ENCODE measurements at places on chromosomes 7 and 10.

- peak; percentile 36 for DNase-seq
Observed at GRCh38 chr10:96673318-96674099, 46.8 kb downstream of the PIK3AP1 start.

DNA sequence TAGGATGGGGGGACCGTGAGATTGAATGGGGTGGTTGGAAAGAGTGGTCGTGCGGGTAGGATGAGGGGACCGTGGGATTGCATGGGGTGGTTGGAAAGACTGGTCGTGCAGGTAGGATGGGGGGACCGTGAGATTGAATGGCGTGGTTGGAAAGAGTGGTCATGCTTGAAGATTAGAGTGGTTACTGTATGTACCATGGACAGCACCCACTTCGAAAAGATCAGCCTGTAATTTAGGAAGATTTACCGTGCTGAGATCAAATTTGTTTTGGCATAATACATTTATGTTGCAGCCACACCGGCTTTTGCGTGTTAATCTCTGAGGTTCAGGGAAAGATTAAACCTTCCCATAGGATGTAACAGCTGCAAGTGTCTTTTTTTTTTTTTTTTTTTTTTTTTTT lies 495.2 kb upstream of the ADARB2 start:
- no peak for DNase-seq

DNA sequence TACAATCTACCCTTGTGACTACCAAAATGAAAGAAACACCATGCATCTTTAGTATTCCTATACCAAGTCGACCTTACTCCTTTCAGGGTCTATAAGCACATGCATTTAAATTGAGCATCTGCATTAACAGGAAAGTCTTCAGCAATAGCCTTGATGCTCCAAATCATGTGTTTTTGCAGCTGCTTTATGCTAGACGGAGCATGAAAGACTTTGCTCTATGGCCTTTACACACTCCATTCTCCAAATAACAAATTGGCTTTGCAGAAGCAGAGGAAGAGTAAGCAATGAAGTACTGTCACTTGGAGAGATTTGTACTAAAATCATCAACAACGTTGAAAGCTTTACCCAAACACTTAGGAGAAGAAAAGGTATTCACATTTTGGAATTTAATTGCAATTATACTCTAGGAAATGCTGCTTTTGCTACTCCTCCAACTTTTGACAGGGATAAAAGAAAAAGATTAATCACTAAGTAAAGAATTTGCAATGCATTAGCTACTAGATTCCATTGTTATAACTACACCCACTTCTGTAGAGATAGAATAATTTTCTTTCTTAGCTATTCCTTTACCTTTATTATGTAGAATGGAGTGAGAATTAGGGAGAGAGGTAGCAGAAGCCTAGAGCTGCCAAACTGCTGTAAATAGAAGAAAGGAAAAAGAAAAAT lies 131.8 kb downstream of the SEMA3E start:
- DNase-seq = no peak

DNA sequence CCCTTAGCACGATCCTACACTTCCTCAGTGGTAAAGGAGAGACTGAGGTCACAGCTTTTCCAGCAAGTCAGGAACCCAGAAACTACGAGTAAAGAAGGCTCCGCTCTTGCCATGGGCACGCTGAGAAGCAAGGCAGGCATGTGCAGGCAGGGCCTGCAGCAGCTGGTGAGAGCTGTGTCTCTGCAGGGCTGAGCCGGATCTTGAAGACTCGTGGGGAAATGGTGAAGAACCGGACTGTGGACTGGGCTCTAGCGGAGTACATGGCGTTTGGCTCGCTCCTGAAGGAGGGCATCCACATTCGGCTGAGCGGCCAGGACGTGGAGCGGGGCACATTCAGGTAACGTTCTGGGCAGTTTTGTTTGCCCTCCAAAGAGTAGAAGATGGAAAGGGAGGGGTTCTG lies 51.9 kb upstream of the ZMIZ2 start:
- no peak for DNase-seq

GRCh38 chr10:107103174-107104025 lies 61.1 kb downstream of the SORCS1 start:
- DNase-seq = no peak

GRCh38 chr10:43739161-43739560 lies 90.5 kb upstream of the ZNF32 start:
- no peak for DNase-seq

GRCh38 chr7:114765331-114766040 lies 156.4 kb upstream of the MDFIC start:
- DNase-seq = no peak

DNA sequence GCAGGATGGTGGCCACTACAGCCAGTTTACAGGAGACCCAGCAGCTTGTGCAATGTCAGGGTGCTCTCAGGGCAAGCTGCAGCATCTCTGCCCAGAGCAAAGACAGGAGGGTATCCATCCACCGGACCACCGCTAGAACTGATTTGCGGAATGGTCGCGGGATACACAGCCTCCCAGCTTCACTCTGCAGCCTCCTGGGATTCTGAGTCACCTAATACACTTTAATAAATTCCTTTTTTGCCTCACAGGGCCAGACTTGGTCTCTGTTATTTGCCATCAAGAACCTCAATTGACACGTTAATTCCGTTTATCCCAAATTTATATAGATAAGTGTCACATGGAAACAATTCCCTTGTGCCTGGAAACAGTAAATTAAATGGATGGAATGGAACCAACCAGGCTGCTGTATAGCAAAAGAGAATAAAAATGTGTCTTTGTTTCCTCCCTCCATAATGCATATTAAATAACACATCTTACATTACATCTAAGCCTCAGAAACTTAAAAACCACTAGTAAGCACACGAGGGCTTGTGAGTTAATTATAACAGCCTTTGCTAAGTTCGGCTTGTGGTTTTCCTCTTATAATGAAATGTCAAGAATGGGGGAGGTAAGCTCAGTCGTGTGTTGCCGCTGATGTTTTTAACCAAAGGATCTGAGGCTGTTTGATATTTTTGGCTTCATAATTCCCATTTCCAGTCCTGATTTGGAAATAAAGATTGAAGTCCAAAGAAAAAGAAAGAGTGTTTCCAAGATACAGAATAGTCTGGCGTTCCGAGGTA lies 52.1 kb downstream of the ADRB1 start:
- DNase-seq = no peak

DNA sequence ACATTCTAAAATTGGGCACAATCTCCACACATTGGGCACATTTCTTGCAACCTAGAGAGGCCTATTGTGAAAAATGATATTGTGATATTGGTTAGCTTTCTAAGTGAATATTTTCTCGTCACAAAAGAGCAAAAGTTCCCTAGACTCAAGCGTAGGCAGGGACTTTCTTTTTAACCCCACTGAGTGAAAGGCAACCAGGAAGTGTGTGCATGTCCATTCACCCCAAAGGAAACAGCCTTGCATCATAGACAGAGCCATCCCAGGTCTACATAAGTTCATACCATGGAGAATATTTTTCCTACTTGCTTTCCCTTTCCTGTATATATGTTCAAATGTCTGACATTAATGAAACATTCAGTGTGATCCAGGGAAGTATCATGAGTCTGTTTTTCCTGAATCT lies 84.2 kb upstream of the AGBL3 start:
- DNase-seq = no peak

DNA sequence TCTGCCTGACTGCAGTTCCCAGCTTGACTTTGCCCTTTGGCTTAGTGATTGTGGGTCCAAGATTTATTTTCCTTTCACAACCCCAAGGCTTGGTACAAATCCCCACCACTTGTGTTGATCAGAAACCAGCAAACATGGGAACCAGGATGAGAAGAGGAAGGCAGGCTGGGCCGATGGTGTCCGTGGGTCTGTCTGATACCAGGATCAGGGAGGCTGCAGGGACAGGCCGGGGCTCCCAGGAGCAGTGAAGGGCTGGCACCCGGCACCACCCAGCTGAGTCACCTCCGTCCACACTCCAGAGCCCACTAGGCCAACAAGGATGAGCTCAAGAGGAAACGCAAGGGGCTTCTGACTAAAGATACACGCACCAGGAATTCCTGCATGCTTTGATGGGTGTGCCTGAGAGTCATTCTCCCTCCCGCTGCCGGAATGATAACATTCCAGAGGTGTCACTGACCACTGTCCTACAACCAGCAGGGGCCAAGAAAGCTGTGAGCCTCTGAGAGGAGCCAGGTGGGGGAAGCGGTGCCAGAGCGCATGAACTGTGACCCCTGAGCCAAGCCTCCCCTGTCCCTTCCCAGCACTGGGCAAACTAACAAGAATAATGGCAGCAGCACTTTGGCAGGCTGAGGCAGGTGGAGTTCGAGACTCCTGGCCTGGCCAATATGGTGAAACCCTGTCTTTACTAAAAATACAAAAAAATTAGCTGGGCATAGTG lies 29.2 kb upstream of the PROSER2 start:
- DNase-seq = no peak

DNA sequence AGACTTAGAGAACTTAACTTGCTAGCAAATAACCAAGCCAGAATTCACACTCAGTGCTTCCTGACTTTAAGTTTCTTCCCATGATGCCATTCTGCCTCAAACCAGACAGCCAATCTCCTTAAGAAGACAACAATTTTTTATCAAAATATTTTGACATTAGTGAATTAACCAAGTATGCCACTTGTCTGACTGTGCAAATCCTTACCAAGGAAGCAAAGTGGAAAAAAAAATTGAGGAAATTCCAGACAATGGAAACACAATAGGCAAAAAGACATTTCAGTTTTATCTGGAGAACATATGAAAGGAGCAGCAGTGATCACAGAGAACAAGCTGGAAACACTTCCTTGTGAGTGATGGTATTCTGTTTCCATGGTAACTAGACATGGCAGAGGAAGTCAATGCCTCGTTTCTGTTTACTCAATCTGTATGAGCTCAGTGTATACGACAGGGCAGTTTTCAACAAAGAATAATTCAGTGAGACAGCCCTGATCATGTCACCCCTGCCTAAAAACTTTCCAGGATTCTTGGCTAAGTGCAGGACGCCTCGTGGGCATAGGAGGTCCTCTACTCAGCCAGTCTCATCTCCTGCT lies 114.2 kb downstream of the DYNC1I1 start:
- no peak for DNase-seq

- DNase-seq = no peak
Observed at GRCh38 chr7:135712182-135712782, 15.7 kb downstream of the SLC13A4 start.

DNA sequence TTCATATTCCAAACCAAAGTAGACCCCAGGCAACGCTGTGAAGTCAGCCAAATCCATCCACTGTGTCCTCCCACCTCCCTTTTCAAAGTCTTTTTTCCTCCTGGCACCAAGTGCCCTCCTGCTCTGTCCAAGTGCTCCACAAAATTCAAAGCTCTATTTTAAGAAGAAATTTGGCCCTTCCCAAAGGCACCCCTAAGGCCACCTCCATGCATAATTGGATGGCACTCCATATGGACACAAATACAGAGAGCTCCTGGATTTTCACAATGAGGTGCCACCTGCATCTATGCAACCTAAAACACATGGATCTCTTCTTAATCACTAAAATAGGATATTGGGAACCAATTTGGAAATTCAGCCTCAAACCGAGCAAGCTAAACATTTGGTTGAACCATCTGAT lies 121.6 kb downstream of the RELN start:
- DNase-seq = no peak

- no peak for DNase-seq
Observed at GRCh38 chr7:30700941-30701340, 18.7 kb upstream of the CRHR2 start.

DNA sequence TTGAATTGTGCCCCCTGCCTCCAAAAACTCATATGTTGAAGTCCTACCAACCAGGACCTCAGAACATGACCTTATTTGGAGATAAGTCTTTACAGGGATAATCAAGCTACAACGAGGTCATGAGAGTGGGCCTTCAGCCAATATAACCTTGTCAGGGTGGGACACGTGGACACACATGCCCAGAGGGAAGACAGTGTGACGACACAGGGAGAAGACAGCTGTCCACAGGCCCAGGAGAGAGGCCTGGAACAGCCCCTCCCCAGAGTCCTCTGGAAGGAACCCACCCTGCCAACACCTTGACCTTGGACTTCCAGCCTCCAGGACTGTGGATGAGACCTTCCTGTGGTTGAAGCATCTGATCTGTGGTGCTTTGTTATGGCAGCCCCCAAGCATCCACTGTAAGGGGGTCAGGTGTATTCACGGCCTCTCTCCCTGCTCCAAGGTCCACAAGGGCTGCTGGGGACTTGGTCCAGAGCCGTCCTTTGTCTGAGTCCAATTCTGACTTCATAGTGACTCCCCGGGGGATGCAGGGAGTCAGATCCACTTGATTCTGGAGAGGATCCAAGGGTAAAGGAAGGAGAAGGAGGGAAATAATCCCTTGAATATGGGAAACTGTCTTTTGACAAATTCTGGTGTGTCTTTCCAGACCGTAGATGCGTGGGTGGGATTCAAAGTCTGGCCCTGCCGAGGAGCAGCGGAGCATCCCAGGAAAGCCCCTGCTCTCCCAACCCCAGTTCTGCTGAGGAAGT lies 7.0 kb downstream of the CALML3 start:
- no peak for DNase-seq

DNA sequence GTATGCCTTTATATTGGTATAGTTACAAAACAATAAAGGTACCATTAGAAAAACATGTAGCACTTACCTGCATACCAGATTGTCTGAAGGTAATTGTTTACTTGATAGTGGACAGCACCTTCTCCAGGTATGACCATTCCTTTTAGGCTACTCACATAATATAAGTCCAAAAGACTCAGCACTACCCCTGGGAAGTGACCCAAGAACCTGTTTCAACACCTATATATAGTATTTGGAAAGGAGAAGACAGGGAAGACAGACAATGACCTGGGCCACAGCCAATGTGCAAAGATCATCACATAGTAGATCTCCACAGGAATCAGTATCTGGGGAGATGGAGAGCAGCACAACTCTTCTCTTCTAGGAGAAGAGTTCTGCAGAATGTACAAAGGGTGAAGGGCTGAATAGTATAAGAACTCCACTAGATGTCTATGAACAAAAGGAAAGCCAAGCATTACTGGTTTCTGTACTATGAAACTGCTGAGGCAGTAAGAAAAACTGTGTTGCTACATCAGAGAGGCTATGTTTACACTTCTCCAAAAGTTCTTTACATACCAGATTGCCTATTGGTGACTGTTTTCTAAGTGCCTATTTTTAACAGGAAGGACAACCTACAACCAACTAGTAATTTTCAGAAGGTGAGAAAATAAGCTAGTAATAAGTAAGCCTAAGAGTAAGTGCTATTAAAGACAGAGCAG lies 159.2 kb downstream of the BTAF1 start:
- no peak for DNase-seq

GRCh38 chr7:44958645-44959344 lies 20.0 kb downstream of the MYO1G start:
- DNase-seq = no peak

- no peak for DNase-seq
Observed at GRCh38 chr7:564176-564865, 44.7 kb upstream of the PDGFA start.
